ENCODE measurements at places on chromosomes 1 and 21. TPM values are rescaled to one million over a fixed set of nuclear protein-coding genes. Genes with fewer than 3 reads are reported as not detected.

- peak; percentile 15 for DNase-seq
These were observed 801 bp downstream of the EPRS1 start for GRCh38 chr1:220045356-220046051.

DNA sequence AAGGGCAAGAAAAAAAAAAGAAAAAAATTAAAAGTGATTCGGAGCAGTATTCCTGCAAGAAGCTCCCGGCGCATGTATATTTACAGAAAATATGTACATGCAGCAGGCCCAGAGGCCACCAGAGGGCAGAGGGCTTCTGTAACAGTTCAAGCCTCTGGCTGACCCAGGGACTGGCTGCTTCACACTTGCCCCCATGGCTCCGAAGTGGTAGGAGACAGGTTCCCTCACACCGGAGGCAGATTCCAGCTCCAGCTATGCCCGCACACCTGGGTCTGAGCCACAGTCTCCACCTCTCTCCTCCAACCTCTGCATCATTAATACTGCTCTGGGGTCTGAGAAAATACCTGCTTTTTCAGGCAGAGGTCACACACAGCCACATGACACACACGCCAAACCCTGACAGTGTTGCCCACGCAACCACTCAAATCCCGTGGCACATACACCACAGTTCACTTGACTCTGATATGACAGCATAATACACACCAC is 2.2 kb upstream of the ARHGAP30 start:
- peak; percentile 53 for DNase-seq

DNA sequence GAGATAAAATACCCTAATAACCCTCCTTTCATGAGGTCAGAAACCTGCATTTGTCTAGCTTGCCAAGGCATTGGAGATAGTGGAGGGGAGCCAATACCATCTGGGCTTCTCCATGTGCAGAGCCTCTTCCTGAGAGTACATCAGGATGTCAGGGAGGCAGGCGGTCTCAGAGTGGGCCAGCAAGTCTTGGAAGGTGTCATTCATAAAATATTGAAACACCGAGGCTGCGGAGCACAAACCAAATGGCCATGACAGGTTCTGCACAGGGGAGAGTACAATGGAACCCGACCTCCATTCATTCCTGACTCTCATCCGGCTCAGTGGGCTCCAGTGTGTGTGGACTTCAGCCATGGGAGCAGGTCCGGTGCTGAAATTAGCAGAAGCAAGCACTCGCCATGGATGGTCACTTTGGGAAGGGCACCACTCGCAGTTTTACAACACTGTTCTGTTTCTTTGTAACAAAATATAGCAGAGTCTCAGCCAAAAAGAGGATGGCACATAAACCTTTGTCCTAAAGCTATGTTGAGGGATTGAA is 446.6 kb downstream of the SIPA1L2 start:
- no peak for DNase-seq

DNA sequence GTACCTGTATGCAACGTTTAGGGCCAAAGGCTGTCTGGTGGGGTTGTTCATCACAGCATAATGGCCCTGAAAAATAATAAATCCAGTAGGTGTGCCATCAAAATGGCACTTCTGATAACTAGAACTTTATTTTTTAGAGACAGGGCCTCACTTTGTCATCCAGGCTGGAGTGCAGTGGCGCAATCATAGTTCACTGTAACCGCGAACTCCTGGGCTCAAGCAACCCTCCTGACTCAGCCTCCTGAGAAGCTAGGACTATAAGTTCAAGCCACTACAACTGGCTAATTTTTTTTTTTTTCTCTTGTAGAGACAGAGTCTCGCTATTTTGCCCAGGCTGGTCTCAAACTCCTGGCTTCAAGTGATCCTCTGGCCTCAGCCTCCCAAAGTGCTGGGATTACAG is 4.7 kb downstream of the SNAPIN start:
- no peak for DNase-seq

DNA sequence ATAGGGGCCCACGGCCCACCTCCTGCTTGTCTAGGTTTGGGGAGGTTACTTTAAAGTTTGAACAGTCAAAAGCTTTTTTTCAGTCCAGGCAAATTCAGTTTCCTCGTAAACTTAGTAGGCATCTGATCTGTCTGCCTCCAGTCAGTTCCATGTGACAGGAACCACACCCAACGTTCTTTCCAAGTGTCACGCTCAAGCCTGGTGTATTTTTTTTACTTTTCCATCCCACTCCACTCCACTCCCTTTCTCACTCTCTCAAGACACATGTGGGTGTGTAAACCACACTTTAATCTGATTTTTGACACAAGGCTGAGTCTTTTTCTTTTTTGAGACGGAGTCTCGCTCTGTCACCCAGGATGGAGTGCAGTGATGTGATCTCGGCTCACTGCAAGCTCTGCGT is 60.3 kb upstream of the GPR153 start:
- DNase-seq, result no peak

- peak; percentile 70 for DNase-seq
These were observed 54.5 kb downstream of the GPR161 start for GRCh38 chr1:168082008-168082876.

- no peak for DNase-seq
These were observed 2.9 kb downstream of the MPL start for GRCh38 chr1:43340559-43340958.

DNA sequence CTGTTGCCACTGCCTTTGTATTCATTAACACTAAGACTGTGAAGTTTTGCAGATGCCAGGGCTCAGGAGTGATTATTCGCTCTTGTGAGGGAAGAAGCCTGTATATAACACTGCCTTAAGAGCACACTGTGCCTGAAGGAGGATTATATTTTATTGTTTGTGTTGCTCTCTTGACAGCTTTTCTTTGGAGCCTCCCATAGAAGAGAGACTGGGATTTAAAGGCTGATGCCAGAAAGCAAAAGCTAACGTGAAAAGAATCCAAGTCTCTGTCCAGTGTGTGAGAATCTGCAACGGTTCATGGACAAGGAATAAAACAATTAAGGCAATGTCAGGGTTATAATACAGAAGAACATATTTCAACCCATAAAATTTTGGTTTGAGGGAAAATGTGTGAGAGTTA is 316.8 kb downstream of the NFIA start:
- no peak for DNase-seq

GRCh38 chr1:41632781-41633575 is 148.5 kb upstream of the EDN2 start:
- no peak for DNase-seq

Gene OR2T2
- not detected for total RNA-seq

Gene KRTAP15-1
- not detected for total RNA-seq

Measured in left colon (tissue), 2 donors.